ENCODE measurements at places on chromosomes 6 and 20.
A peak's percentile ranks its signal among the peaks of the same experiment; 100 is the strongest.

- DNase-seq: no peak
These were observed 29.1 kb upstream of the TMEM14A start for GRCh38 chr6:52641826-52642225.

DNA sequence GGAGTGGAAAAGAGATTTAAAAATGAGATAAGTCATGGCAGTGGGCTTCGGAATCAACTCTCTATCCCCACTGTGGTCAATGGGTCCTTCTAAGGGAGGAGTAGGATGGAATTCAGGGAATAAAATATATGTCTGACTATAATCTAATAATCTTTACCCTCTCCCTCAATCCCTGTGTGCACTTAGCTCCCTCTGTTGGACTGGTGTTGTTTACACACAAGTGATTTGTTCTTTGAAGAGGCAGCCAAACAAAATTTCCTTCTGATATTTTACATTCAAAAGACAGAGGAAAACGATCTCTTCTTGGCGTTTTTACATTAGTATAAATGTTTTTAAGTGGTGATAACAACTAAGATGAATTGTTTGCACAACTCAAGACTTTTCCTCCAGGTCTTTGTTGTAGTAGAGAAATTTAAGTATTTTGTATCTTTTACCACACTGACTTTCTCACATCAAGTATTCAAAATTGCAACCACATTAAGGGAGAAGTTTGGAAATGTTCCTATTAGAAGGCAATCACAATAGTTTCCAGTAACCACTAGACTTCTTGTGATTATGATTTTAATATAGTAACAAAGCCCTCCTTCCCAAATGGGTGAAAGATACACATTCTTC lies 317.8 kb downstream of the CENPW start:
- no peak for DNase-seq

GRCh38 chr6:131357501-131357900 lies 215.5 kb upstream of the ARG1 start:
- DNase-seq: no peak

DNA sequence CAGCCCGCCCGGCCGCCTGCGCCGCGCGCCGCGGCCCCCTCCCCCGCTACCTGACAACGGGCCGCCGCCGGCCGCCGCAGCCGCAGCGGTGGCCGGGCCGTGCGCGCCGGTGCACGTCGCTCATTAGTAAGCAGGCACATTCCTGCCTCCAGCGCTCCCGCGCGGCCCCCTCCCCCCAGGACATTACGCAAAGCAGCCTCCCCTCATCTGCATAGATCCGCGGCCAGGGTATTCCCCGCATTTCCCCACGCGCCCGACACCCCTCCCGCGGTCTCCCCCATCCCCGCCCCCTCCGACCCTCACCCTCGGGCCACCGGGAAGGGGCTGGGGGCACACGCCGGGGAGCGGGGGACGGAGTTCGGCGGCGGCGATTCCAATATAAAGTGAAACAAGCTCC lies at the start of gene HIVEP2:
Gene HIVEP2 (minus strand): TSS at position 128 of the 397 bp plus-strand sequence. CDS start 170,438 bp downstream, outside the sequence.
- peak; percentile 95 for DNase-seq

GRCh38 chr20:40521962-40522361 lies 167.1 kb downstream of the MAFB start:
- DNase-seq: no peak

GRCh38 chr20:62770111-62770910 lies 26.0 kb upstream of the MRGBP start:
- no peak for DNase-seq

DNA sequence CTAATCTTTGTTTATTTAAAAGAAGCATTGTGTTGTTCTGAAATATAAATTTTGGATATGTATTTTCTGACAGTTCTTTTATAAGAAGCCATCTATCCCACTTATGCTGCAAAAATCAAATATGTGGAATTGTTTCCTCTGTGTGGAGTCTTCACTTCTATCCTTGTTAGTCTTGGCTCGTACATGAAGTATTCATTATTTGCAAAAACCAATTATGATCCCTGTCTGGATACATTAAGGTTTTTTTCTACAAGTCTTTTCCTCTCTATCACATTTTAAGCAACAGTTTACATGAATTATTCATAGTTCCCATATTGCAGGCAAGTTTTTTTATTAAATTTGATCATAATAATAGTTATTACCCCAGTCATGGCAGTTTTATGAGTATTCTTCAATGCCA lies 490.8 kb upstream of the GJE1 start:
- no peak for DNase-seq

GRCh38 chr20:46188866-46189541 lies 70.9 kb downstream of the CD40 start:
- no peak for DNase-seq

- no peak for DNase-seq
These were observed 16.6 kb downstream of the PHACTR3 start for GRCh38 chr20:59620860-59621505.

GRCh38 chr6:92708270-92708669 lies 711.1 kb downstream of the EPHA7 start:
- DNase-seq: no peak

GRCh38 chr6:141337191-141337590 lies 795.5 kb upstream of the GJE1 start:
- no peak for DNase-seq

- no peak for DNase-seq
These were observed 87.7 kb downstream of the PSMG4 start for GRCh38 chr6:3346476-3346875.

DNA sequence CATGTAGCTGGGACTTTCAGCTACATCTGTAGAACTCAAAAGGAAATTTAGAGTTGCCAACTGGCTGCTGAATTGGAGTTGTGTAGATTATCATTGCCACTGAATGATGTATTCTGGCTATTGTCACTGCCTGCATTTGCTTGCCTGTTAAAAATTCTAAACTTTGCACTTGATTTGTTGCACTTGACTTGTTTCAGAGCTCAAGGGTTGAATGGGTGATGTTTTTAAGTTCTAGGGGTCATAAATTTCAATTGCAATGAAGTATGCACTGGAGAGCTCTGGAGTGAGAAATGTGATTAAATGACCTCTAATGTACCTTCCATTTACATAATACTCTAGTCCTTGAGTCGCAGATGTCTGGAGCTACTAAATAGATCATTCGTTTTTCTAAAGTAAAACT lies 102.4 kb downstream of the TNFRSF21 start:
- DNase-seq: no peak

GRCh38 chr6:106759112-106759511 lies 129.7 kb downstream of the QRSL1 start:
- DNase-seq: no peak

DNA sequence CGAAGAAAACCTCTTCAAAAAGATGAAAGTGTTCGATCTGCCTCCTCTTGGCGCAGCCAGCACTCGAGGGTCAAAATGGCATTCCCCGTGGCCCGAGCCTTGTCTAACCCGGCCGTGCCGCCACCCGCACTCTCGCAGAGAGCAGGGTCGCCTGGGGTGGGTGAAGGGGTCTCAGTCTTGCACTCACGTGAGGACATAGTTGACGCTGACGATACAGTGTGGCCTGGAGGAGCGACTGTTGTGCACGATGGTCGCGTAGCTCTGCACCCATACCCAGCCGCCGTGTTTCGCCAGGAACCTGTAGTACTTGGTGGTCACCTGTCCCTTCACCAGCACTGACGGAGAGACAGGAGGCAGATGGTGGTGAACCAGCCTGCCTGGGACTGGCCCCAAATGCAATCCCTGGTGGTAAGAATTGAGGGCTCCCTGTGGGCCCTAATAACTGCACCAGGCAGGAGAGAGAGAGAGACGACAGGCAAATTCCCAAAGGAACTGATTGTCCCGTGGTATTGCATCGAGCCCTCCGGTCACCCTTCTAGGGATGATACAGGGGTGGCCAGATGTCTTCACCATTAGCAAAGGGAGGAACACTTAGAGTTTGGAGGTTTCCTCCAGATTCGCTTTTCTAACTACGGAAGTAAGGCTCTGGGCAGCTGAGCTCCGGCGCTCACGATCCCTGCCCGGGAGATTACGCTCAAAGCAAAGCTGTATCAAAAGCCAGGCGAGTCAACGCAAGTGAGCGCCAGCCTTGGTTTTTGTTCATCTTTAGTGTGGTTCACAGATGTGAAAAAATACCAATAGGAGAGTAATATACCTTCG lies 17.4 kb downstream of the SIM1 start:
- DNase-seq: no peak

DNA sequence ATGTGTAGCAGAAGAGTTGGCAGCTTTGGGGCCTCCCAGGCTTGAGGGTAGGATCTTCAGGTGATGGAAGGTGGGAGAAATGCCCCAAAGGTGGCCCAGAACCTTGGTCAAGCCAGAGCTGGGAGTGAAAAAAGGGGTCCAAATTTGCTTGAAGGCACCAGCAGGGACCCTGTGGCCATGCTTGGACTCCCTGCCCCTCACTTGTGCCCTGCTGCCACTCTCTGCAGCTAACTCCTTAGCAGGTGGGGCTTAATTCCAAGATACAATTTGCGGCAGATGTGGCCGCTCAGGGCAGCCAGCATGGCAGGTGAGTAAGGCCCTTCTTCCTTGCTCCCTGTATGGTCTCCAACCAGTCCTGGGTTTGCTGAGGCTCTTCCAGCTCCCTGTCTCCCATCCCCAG lies 285.0 kb upstream of the RNF24 start:
- no peak for DNase-seq

DNA sequence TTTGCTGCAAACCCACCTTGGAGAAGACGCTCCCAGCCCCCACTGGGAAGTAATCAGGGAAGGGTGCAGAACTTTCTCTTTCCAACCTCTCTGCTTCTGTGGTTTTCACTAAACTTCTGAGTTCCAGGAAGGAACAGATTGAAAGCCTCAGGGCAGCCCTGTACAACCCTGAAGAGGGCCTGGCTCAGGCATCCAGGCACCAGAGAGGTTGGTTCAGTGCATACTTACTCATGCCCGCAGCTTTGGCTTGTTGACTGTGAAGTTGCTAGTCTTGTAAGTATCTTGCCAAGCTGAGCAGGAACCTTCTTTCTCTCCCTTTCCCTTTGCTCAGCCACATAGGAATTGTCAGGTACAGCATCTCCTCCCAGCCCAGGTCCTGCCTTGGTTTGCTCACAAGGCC lies 272.2 kb upstream of the FOXQ1 start:
- no peak for DNase-seq

DNA sequence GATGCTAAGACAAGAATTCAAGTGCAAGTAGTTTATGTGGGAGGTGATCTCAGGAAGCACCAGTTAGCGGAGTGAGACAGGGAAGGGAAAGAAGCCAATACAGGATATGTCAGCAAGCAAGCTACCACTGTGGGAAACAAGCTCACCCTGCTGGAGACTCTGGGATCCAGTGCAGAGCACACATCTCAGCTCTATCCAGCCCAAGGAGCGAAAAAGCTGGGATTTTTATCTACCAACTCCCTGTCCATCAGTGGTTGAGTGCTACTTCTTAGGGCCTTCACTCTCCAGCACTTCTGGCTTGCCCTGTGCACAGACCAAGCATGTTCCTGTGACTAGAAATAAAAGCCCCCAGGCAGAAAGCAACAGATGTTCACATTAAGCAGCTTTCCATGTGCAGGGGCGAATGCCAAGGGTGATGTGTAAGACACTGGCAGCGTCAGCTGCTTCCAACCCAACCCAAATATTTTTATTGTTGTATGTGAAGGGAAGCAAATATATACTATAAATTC lies 10.8 kb upstream of the RNF24 start:
- no peak for DNase-seq

- DNase-seq: no peak
These were observed 7.5 kb downstream of the BTN3A2 start for GRCh38 chr6:26372308-26373144.

GRCh38 chr6:89987140-89987539 lies 92.9 kb downstream of the GJA10 start:
- DNase-seq: no peak

GRCh38 chr20:14064921-14065320 lies 69.6 kb downstream of the MACROD2 start:
- DNase-seq: no peak

DNA sequence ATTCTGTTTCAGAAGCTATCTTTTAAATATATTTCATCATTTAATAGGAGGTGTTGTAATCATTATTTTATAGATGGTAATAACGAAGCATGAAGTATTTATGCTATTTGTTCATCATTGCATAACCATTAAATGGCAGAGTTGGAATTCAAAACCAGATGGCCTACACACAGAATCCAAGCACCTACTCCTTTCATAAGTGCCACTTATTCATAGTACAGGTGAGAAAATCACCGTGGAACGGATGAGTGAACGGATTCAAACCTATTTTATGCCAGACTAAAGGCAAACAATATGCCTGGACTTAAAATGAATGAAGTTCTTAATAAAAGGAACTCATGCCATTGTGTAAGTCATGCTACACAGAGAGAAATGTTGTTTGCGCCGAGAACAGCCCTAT lies 397.9 kb upstream of the ADGRB3 start:
- DNase-seq: no peak

- DNase-seq: no peak
These were observed 75.2 kb downstream of the RSPH3 start for GRCh38 chr6:158924499-158925455.

DNA sequence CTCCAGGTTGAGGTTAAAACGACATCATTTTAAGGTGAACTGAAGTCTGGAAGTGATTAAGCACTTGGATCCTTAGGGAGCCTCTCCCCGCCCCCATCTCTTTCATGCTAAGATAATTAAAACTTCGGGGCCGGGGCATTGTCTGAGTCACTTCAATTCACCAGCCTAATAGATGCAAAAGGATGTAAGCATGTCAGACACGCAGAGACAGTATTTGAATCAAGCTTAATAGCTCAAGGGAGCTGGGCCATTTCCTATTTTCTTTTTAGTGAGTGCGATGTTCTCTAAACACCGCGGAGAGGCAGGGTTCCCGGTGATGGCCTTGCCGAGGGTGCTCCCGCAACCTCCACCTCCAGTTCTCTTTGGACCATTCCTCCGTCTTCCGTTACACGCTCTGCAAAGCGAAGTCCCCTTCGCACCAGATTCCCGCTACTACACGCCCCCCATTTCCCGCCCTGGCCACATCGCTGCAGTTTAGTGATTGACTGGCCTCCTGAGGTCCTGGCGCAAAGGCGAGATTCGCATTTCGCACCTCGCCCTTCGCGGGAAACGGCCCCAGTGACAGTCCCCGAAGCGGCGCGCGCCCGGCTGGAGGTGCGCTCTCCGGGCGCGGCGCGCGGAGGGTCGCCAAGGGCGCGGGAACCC lies 516 bp upstream of the IRF4 start:
- no peak for DNase-seq

Data from suprapubic skin (tissue), 4 donors.